Activated naive CD8-positive, alpha-beta T cell treated with anti-CD3 and anti-CD28 coated beads, Interleukin-2, amount 10 ng/mL, durations not matched to agents 7 days and 5 days (primary cell): ENCODE measurements at places on chromosomes 7 and 10. TPM values are rescaled to one million over a fixed set of nuclear protein-coding genes. Genes with fewer than 3 reads are reported as not detected.
A peak's percentile ranks its signal among the peaks of the same experiment; 100 is the strongest.

ZCWPW1 gene
- total RNA-seq, result 6.5 TPM

PNLIPRP2 gene
- total RNA-seq, result not detected

CYP26A1 gene
- not detected for total RNA-seq

CHAT gene
- total RNA-seq, result not detected

CHST15 gene
- total RNA-seq, result 0.60 TPM

SFRP4 gene
- total RNA-seq, result not detected

FAM131B gene
- total RNA-seq, result 2.3 TPM

RADIL gene
- total RNA-seq, result 0.28 TPM

ACHE gene
- not detected for total RNA-seq

GNG11 gene
- total RNA-seq, result not detected

LRRTM3 gene
- not detected for total RNA-seq

ELOVL3 gene
- not detected for total RNA-seq

- H3K27me3 ChIP-seq, result peaks cover under 1% of the 10 kb centered on the region
- H3K27ac ChIP-seq, result no peak overlapping the region
- no peak for DNase-seq
- H3K4me3 ChIP-seq, result no peak overlapping the region
- peaks cover 2% of the 10 kb centered on the region for H3K36me3 ChIP-seq
These were observed 1.3 kb upstream of the C10orf67 start for GRCh38 chr10:23345861-23346260.

DNA sequence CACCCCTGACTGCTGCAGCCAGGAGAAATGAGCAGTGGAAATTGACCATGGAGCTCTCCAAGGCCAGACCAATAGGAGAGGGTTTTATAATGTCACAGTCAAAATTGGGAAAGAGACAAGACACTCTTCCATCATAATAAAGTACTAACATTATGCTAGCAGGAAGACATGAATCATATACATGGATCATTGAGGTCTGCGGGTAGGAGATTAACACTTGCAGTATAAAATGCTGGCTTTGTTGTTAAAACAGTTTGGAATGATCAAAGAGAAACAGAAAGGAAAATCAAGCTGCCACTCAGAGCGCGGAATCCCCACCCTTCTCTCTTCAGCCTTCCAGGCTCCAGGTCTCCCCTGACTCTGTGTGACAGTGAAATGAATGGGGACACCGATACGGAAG is 53.4 kb upstream of the CALN1 start:
- no peak overlapping the region for H3K27ac ChIP-seq
- H3K4me1 ChIP-seq, result no peaks in the 10 kb centered on the region
- H3K36me3 ChIP-seq, result no peaks in the 10 kb centered on the region
- DNase-seq, result no peak

GRCh38 chr7:135098391-135098790 is 49.5 kb upstream of the TMEM140 start:
- no peaks in the 10 kb centered on the region for H3K27me3 ChIP-seq
- H3K4me3 ChIP-seq, result no peak overlapping the region
- peaks cover 5% of the 10 kb centered on the region for H3K4me1 ChIP-seq
- H3K36me3 ChIP-seq, result peaks cover 5% of the 10 kb centered on the region

DNA sequence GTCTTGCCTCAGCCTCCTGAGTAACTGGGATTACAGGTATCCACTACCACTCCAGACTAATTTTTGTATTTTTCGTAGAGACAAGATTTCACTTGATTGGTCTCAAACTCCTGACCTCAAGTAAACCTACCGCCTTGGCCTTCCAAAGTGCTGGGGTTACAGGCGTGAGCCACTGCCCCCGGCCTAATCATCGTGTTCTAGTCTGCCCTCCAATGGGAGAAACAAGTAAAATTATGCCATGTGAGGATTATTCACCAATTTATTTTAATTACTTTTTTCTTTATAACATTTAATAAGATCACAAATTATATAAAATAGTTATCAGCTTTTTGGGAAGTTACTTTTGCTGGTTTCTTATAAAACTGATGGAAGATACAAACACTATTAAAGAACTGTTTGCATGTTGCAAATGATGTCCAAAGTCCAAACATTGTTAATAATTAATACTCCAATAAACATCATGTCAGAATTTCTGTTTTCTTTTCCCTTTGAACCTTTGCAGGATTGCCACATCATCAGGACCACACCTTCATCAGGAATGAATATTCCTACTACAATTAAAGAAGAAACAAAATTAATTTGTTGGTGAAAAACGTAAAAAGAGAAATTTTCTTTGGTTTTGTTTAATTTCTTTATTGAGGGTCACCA is 786 bp upstream of the AKR1C4 start:
- no peak for DNase-seq
- H3K27me3 ChIP-seq, result peaks cover 15% of the 10 kb centered on the region
- no peaks in the 10 kb centered on the region for H3K4me1 ChIP-seq
- no peaks in the 10 kb centered on the region for H3K36me3 ChIP-seq
- H3K4me3 ChIP-seq, result no peak overlapping the region
- H3K27ac ChIP-seq, result no peak overlapping the region

DNA sequence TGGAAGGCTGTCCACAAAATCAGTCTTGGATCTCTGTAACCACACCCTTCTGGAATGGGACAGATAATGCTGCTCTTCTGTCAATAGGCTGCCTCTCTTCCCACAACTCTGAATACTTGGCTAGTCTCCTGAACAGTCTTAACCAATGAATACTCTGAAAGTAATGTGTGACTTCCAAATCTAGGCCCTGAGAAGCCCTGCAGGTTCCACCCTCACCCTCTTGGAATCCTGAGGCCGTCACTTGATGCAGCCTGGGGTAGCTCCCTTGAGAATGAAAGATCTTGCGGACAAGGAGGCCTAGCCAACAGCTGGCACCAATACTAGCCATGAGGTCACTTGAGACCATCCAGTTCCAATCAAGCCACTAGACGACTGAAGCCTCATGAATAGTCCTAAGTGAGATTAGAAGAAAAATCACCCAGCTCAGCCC is 109.2 kb downstream of the ARHGAP12 start:
- H3K4me3 ChIP-seq, result no peak overlapping the region
- no peak overlapping the region for H3K27ac ChIP-seq
- no peak for DNase-seq
- H3K27me3 ChIP-seq, result no peaks in the 10 kb centered on the region
- no peaks in the 10 kb centered on the region for H3K4me1 ChIP-seq

DNA sequence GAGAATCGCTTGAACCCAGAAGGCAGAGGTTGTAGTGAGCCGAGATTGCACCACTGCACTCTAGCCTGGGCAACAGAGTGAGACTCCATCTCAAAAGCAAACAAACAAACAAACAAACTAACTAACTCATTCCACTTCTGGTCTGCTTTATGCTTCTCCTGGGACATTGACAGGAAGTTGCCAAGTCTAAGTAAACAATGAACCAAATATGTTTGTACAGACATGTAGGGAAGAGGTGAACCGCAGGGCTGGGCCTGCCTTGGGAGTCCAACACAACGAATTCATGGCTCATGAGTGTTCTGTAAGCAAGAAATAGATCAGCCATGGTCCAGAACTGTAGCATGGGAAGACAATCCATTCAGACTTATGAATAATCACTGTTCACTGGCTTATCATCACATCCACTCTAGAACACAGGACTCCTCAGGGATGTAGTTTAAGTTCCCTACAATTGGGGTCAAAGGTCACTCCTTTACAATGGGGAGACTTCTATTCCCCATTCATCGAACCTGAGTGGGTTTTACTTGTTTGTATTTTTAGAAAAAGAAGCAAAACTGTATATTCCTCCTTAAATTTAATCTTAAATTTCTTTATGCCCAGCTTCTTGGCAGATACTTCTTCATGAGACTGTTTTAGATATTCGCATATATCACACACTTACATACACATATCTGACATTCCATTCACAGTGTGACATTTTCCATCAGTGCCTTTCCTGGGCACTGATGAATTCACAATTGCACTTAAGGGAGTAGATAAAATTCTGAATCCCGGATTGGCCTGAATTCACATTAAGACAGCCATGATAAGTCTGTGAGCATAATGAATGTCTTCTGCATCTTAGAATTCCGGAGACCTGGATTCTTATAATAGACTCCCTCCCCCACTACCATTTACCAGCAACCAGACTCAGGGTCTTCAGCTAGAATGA is 159.1 kb upstream of the EEPD1 start:
- no peaks in the 10 kb centered on the region for H3K36me3 ChIP-seq
- DNase-seq, result no peak
- no peak overlapping the region for H3K4me3 ChIP-seq

DNA sequence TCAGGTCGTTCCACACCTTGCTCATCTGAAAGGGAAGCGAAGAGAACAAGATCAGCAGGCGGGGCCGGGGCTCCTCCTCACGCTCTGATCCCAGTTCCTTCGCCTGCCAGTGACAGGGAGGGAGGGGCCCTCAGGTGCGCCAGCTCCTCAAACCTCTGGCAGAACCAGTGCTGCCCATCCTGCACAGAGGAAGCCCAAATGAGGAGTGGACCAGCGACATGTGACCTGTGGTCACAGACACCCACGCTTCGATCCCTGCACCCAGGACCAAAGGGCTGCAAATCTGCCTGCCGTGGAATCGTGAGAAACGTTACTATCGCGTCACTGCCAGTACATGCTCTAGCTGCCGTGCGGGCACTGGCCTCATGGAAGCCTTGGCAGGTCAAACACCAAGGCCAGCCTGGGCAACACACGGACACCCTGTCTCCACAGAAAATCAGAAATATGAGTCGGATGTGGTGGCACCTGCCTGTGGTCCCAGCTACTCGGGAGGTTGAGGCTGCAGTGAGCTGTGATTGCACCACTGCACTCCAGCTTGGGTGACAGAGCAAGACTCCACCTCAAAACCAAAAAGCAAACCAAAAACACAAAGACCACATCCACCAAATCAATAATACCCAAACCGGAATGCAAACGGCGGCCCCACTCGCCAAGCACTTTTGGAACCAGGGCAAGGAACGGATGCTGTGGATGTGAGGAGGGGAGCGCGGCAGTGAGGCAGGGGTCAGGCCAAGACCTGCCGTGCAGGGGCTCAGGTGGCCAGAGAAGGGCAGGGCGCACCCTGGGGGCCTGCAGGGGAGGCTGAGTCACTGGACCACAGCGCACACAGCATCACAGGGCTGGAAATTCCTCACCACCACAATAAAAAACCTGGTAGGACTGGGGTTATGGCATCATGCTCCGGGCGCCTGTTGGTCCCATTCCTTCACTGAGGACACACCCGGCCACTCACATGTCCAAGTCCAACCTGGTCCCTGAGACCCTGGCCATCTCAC is 13.4 kb downstream of the NUDT1 start:
- peaks cover 8% of the 10 kb centered on the region for H3K4me1 ChIP-seq
- peaks cover 13% of the 10 kb centered on the region for H3K36me3 ChIP-seq
- no peak overlapping the region for H3K27ac ChIP-seq
- no peaks in the 10 kb centered on the region for H3K27me3 ChIP-seq

DNA sequence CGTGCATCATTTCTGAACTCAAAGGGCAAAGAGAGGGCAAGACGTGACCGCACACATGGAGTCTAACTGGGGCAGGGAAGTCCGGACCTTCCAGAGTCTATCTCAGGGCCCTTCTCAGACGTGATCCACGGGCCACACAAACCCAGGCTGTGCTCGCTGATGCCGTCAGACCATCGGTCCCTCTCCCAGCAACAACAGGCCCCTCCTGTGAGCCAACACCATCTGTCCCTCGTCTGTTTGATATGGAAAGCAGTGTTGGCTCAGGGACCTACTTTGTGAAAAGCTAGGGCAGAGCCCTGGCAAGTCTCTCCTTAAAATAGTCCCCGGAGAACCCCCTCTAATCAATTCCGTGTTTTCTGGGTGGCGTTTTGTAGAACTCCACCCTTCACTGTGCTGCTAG is 208.8 kb downstream of the TCERG1L start:
- H3K27ac ChIP-seq, result no peak overlapping the region
- H3K4me3 ChIP-seq, result no peak overlapping the region
- no peaks in the 10 kb centered on the region for H3K27me3 ChIP-seq
- H3K4me1 ChIP-seq, result no peaks in the 10 kb centered on the region

GRCh38 chr7:41809940-41810576 is 107.2 kb upstream of the INHBA start:
- no peak overlapping the region for H3K4me3 ChIP-seq
- peaks cover 18% of the 10 kb centered on the region for H3K27me3 ChIP-seq
- DNase-seq, result no peak
- peaks cover 14% of the 10 kb centered on the region for H3K4me1 ChIP-seq
- H3K36me3 ChIP-seq, result no peaks in the 10 kb centered on the region

DNA sequence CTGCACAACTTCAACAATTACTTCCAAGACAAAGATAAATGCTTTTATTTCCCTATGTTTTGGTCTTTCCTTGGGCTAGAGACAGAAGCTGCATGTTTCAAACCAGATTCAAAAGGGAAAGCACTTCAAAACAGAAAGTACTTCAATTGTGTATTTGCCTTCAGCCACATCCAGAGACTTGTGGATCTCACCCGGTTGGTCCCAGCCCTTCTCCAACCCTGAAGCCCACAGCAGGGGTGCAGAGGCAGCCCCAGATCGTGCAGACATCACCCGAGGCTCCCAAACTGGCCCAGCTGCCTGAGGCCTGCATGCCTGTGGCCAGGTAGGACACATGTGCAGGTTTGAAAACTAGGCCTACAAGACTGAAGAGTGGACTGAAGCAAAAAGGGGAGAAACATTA is 80.8 kb downstream of the ALOX5 start:
- DNase-seq, result no peak
- H3K27ac ChIP-seq, result peak overlapping the region; percentile 98
- peaks cover 37% of the 10 kb centered on the region for H3K4me1 ChIP-seq

DNA sequence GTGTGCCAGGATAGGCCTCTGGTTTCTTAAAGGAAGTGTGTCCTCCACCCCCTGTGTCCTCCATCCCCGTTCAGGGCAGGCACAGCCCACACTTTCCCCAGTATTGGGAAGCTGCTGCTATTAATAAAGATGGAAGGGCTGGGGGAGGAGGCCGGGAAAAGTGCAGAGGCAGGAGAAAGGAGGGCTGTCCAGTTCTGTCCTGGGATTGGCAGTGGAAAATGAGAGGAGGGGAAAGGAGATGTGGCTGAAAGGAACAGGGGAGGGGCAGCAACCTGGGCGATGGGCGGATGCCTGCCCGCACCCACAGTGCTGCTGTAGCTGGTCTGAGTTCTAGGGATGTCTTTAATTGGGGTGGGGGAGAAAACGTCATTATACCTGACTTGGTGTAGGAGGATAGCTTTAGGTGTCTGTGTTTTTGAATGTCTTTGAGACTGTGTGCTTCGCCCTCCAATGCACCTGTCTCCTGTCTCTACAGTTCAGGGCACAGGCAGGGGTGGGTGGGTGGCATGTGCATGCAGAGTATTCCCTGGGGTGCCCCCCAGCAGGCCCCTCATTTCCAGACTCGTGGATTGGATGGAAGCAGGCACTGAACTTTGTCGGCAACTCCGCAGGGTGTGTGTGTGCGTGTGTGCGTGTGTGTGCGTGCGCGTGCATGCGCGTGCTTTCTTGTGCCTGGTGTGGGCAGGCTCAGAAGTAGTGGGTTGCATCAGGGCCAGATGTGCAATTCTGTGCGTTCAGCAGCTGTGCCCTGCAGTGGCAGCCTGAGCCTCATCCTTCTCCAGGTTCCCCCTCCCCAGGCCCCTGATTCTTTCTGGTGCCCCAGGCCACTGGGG is 2.5 kb downstream of the TRIM8 start:
- peak overlapping the region; percentile 94 for H3K27ac ChIP-seq
- peaks cover 8% of the 10 kb centered on the region for H3K36me3 ChIP-seq
- peak; percentile 68 for DNase-seq
- peaks cover 47% of the 10 kb centered on the region for H3K4me1 ChIP-seq
- peak overlapping the region; percentile 87 for H3K4me3 ChIP-seq

GRCh38 chr7:131849472-131849871 is 293.0 kb upstream of the PODXL start:
- no peaks in the 10 kb centered on the region for H3K36me3 ChIP-seq
- H3K4me1 ChIP-seq, result no peaks in the 10 kb centered on the region
- no peak overlapping the region for H3K27ac ChIP-seq
- peaks cover 8% of the 10 kb centered on the region for H3K27me3 ChIP-seq
- no peak overlapping the region for H3K4me3 ChIP-seq

- no peak overlapping the region for H3K27ac ChIP-seq
- no peak overlapping the region for H3K4me3 ChIP-seq
- H3K4me1 ChIP-seq, result no peaks in the 10 kb centered on the region
- no peak for DNase-seq
- no peaks in the 10 kb centered on the region for H3K36me3 ChIP-seq
- H3K27me3 ChIP-seq, result peaks cover 8% of the 10 kb centered on the region
These were observed 15.5 kb downstream of the SHTN1 start for GRCh38 chr10:116989439-116989838.
